ENCODE measurements at places on chromosomes 1 and 21.

DNA sequence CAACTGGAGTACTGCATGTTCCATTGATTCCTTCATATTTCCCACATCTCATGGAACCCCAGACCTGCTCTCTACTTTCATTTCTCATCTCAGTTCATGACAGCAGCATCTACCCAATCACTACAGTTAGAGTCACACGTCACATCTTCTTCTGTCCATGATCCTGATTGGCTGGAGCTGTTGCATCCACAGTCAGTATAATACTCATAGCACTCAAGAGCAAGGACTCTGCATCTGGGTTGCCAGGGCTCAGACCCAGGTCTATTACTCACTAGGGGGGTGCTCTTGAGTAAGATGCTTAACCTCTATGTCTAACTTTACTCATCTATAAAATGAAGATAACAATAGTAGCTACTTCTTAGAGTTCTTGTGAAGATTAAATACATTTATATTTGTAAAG lies 4.4 kb upstream of the XPR1 start:
- DNase-seq = no peak

DNA sequence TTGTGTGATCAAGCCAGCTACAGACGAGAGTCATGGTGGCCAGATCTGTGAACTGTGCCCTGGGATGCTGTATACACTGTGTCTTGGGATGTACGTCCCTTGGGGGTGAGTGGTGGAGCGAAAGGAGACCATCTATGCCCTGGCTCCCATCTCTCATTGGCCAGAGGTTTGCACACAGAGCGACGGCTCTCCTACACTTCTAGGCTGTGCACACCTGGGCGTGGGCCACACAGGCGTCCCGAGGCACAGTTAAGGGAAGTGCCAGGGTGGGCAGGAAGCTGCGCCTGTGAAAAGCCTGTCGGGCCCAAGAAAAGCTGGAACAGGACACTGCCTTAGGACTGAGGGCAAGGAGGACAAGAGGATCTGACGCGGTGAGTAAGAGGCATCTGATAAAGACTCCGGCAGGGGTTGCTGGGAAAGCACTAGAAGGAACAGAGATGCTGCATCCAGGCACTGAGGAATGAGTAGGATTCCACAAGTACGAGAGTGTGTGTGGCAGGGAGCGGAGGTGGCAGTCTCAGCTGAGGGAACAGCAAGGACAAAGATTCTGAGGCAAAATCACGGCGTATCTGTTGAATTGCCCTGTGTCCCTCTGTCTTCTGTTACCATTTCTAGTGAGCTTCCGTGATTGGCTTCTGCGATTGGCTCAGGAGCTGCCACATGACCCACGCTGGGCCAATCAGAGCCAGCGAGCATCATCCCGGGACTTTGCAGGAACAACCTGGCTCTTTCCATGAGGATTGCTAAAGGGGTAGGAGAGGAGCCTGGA lies 67.9 kb upstream of the ZBTB40 start:
- DNase-seq = no peak

- DNase-seq = no peak
Observed at GRCh38 chr21:36396325-36396724, 11.1 kb downstream of the CHAF1B start.

DNA sequence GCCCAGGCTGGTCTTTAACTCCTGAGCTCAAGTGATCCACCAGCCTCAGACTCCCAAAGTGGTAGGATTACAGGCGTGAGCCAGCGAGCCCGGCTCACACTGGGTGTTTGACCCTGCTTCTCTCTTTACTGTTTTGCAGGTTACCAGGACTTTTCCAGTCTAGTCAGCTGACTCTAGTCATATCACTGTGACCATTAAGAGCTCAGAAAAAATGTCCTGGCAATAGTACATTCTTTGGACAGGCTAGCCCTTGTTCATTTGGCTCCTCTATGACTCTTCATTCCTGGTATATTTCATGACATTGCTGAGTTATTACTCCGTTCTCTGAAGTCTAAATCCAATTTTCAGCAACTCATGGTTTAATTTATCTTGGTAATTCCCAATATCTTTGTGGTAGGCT lies 8.0 kb upstream of the CA6 start:
- DNase-seq = no peak

DNA sequence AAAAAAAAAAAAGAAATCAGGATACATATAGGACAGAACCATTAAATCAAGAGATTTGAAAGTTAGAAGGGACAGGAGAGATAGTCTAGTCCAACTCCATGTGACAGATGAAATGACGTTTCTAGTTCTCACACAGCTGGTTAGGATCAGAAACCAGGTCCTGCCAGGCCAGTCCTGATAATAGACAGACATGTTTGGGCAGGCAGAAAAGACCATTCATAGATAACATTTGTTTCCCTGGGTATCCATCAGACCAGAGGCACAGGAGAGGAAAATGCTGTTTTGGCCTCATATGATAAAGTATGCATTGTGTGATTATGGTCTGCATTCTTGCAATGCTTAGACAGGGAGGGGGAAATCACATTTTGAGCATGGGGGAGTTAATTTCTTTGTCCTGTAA lies 29.3 kb downstream of the ZBTB8B start:
- no peak for DNase-seq

DNA sequence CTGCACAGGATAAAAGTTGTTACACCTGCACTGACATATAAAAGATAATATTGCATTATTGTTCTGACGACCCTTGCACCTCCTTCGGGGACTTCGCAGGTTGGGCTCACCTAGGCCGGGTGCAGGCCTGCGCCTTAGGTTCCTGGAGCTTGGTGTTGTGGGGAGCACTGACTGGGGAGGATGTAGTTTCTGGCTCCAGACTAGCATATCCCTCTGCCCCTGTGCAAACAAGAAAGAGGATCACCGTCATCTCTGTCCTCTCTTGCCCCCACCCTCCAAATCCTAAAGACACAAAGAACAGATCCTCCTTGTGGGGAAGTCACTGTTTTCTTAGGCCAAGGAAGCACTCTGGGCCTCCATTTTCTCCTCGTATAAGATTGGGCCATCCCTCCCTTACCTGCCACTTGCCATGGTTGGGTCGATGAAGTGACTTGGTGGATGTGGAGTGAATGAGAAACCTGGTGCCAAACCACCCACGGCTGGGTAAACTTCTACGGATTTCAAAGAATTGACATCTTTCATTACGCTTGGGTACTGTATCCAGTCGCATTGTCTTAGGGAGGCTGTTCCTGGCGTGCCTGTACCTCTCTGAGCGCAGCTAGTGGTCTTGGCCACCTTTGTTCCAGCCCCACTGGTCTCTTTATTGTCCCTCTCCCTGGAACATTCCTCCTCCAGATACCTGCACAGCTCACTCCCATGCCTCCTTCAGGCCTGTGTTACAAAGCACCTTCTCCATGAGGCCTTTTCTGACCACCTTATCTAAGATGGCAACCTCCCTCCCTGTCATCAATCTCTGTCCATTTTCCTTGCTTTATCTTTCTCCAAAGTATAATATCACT lies 34.4 kb upstream of the PKP1 start:
- no peak for DNase-seq

- no peak for DNase-seq
Observed at GRCh38 chr1:203905275-203905674, 43.9 kb downstream of the SNRPE start.

DNA sequence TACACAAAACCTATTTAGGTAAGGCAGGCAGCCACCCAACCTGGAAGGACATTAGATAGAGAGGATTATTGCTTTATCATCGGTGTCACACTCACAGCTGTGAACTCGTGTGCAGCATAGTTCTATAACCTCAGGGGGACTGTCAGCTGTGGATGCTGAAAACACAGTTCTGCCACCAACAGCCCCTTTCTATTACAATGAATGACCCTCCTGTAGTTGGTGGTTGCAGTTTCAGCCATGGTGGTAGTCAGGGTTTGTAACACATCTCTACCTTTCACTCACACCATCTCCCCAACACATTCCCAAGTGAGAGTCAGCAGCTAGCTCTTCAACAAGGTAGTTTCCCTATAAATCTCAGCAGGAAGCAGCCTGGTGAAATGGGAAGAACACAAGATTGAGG lies 136.8 kb downstream of the ZC3H11B start:
- DNase-seq = no peak

- DNase-seq = no peak
Observed at GRCh38 chr21:38956856-38957571, 151.3 kb downstream of the ETS2 start.

DNA sequence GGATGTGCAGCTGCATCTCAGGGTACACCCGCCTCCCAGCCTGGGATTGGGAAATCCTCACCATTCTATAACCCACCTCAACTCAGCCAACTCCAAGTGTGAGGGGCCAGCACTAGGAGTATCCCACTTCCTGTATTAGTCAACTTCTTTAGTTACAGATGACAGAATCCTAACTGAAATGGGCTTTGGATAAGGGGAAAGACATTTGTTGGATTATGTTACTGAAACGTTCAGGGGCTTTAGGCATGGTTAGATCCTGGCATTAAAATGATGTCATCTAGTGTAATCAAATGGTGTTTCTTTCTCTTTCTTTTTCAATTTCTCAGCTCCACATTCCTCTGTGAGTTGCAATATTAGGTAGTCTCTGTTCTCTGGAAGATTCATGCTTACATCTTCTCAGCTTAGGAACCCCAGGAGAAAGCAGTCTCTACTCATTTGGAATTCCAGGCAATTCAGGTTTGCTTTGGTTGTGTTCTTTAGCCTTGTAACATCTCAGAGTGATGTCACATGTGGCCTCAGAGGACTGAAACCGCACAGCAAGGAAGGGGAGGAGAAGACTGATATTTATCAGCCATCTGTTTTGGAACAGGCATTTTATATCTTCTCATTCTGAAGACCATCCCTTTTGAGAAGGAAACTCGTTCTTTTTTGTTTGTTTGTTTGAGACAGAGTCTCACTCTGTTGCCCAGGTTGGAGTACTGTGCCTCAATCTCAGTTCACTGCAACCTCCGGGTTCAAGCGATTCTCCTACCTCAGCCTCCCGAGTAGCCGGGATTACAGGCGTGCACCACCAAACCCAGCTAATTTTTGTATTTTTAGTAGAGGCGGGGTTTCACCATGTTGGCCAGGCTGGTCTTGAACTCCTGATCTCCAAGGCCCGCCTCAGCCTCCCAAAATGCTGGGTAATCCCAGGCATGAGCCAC lies 18.9 kb upstream of the TMEM54 start:
- no peak for DNase-seq

- DNase-seq = no peak
Observed at GRCh38 chr1:111802984-111803383, 47.3 kb downstream of the DDX20 start.

- no peak for DNase-seq
Observed at GRCh38 chr21:18191139-18191538, 53.5 kb upstream of the CHODL start.

GRCh38 chr1:115133440-115133839 lies 44.1 kb upstream of the TSPAN2 start:
- no peak for DNase-seq

DNA sequence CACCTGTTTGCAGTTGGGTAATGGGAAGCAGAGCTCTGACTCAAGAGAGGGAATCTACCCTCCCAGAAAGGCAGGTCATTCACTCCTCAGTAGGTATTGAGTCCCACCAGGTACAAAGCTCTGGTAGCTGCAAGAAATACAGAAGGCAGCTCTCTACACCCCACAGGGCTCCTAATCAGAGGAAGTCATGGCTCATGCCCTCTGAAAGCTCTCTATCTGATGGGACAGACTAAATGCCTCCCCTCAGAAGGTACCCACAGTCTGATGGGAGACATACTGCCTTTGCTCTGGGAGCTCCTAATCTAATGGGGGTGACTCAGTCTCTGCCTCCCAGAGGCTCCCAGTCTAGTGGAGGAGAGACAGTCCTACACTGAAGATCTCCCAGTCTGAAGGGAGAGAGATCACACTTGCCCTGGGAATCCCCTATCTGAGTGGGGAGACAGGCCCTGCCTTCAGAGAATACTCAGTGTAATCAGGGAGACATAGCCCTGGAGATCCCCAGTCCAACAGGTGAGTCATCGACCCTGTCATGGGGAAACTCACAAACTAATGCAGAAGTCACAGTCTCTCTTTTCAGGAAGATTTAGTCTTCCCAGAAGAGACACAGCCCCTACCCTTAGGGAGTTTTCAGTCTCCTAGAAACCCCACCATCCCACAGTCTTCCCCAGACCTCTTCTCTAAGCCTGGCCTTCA lies 23.7 kb downstream of the CAMK1G start:
- DNase-seq = peak; percentile 22

DNA sequence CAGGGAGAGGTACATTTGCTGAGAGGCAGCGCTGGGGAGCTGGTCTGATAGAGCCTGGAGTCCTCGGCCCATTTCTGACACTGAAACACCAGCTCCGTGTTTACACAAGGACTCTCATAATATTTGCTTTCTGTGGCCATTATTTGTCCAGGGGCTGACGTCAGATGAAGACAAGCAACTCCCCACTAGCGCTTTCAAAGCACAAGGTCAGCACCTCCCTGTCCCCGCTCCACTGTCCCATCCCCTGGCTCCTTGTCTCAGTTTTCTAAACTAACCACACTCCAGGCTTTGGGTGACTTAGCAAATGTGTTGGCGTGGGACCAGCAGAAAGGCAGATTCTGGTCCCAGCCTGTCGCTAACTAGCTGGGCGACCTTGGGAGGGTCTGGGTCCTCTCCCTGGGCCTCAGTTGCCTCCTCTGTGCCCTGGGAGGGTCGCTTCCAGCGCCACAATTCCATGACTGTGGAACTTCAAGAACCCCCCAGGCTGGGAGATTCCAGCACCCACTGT lies 37.4 kb upstream of the ZBTB40 start:
- no peak for DNase-seq

DNA sequence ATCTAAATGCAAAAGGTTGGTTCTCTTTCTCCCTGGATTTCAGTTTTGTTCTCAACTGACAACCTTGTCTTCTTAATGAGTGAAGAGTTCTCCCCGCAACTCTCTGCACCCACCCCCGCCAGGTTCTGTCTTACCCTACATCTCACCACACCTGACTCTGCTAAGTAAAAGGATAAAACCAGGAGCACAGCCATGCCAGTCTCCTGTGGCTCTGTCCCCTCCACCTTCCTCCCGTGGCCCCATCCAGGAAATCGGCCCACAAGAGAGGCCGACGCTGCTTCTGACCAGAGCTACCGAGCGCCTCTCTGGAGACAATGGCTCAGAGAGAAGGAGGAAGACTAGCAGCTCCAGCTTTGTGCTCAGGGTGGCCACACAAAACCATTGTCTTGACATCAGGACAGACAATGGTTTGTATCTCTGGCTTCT lies 72.2 kb downstream of the PLEKHA6 start:
- no peak for DNase-seq

DNA sequence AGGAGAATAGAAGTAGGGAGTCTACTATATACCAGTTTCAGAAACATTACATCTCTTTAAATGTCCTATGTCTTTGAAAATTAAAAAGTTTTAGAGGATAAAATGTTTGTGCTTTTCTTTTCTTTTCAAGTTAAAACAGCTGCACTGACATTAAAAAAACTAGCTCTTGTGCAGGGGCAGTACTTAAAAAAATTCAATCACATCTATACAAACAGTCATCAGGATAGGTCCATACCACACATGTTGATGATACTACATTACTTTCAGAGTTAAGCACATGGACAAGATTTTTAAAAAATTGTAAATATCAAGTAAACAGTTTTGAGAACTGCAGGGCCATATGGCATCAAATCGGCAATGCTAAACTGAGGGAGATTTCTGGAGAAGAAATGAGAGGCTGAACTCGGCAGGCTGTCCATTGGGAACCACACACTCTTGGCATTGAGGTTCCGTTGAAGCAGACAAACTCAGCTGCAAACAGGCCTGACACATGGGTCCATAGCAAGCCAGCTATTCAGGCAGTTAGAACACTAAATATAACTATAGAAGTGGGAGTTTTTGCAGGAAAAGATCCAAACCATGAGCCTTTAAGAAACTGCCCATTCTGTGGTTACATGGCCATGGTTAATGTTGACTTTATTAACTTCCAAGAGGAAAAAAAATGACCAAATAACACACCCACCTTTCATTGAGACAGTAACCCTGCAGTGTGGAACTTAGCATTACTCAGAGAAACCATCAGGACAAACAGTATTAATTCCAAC lies 84.5 kb upstream of the BCL10 start:
- DNase-seq = no peak

GRCh38 chr1:23592209-23592892 lies 33.0 kb upstream of the ID3 start:
- DNase-seq = no peak
